ENCODE measurements at places on chromosomes 3 and 15.

- DNase-seq, result no peak
Measured at GRCh38 chr15:92960996-92961681, 61.0 kb downstream of the CHD2 start.

GRCh38 chr15:60982249-60982910 lies 246.7 kb downstream of the RORA start:
- no peak for DNase-seq

DNA sequence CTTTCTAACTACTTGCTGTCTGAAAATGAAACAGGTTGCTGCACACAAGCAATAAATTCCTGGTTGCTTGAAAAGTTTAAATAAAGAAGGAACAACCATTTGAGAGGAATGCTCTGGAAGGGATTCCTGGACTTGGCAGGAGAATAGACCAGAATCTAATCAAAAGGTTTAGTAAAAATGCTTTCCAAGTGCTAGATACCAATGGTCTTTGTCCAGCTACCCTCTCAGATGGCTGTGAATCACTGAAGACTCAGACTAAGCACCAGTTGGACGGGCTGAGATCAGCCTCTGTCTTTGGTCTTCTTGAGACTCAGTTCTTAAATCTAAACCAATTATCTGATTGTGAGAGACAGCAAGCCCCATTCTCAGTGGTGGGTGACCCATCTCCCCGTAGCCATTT lies 27.7 kb upstream of the LPP start:
- DNase-seq, result no peak

DNA sequence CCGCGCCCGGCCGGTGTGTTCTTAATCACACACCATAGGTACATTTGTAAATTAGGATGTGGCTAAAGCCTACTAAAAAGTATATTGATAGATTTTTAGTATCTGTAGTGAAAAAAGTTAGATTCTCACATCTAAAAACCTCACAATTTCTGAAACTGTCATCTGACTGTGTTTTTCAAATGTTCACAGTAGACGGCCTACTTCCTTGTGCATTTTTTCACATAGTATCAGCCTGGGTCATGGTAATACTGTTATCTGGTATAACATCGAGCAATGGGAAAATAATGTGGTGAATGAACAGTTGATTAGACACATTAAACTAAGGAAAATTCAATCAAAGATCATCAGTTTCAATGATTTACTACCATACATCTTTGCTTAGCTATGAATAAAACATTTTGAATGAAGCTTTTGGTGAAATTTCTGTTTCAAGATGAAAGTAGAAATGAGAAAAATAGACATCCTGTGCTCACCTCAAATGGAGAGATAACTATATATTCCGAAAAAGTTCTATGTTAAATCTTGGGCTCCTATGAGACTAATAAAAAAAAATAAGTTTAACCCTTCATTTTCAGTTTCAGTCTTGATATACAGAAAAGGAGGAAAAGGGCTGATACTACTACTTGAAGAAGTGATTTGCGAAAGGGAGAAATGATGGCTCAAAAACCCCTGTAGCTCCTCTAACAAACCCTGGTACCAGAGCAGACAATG lies 262.7 kb downstream of the ZBTB20 start:
- DNase-seq, result no peak

DNA sequence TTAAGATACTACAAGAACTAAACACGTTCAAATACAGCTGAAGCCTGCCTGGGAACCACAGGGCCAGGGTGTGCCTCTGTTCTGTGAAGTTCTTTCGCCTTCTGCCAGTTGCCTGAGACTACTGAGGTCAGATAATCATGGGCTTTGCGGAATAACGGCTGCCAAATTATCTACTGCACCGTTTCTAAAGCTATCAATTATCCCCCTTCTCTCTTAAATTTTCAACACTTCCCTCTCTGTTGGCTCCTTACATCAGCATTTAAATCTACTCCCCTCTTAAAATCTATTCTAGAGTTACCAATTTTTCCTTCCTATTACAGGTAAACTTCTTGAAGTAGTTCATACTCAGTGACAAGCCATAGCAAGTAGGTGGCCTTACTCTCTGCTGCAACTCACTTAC lies 6.2 kb upstream of the NEO1 start:
- no peak for DNase-seq

GRCh38 chr3:176937541-176937940 lies 259.7 kb downstream of the TBL1XR1 start:
- no peak for DNase-seq

- no peak for DNase-seq
Measured at GRCh38 chr3:64133987-64134386, 91.3 kb downstream of the PRICKLE2 start.

DNA sequence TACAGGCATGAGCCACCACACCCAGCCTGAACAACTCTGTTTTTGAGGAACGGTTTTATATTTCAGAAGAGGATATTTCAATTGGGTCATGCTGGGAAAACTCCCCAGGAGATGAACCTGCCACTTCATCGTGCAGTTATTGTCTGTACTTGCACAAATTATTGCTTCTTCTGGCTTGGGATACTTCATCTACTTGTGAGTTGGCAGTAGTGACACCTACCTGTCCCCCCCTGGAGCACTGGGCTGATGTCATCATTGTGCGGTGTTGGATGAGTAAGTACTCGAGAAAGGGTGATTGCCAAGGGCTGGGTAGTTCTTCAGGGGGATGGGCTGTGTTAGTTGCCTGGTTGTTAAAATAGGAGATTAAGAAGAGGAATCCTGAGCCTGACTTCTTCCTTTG lies 85.1 kb upstream of the SAMMSON start:
- DNase-seq, result no peak

GRCh38 chr3:170977949-170978745 lies 48.4 kb downstream of the SLC2A2 start:
- no peak for DNase-seq

DNA sequence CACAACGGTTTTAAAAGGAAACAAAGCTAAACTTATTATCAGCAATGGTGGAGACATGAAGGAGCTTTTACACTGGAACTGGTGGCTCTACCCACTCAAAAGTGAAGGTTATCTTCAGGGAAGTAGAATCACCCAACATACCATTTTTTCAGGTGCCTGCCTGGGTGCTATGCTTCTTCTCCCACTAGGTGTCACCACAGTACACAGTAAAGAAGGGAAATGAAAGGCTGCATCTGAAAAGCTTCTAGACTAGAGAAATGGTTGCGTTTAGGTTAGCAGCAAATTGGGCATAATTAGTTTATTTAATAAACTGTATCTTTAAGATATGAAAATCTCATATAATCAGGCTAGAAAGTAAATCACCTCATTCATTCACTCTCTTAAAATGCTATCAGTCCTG lies 47.0 kb upstream of the SELENOK start:
- DNase-seq, result peak; percentile 8

- no peak for DNase-seq
Measured at GRCh38 chr15:45689616-45690015, 54.8 kb downstream of the SQOR start.

DNA sequence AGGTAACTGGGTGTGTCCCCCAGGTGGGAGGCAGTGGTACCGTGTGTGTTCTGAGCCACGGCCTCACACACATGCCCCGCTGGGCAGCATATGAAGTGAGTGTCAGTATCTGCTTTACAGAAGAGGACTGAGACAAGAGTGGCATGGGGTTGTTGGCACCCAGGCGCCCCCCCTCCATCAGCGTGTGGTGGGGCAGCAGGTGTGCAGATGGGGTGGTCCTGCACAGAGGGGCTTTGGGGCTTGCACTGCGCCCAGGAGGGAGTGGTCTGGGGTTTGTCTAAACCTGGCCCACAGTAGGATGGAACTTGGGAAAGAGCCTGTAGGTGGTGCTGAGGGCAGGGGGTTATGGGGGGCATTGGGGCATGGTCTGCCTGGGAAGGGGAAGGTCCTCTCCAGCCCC lies 176.0 kb downstream of the APBA2 start:
- DNase-seq, result no peak

- DNase-seq, result no peak
Measured at GRCh38 chr15:66864871-66865281, 162.8 kb downstream of the SMAD6 start.

- DNase-seq, result no peak
Measured at GRCh38 chr15:80948651-80949292, 40.8 kb downstream of the MESD start.

DNA sequence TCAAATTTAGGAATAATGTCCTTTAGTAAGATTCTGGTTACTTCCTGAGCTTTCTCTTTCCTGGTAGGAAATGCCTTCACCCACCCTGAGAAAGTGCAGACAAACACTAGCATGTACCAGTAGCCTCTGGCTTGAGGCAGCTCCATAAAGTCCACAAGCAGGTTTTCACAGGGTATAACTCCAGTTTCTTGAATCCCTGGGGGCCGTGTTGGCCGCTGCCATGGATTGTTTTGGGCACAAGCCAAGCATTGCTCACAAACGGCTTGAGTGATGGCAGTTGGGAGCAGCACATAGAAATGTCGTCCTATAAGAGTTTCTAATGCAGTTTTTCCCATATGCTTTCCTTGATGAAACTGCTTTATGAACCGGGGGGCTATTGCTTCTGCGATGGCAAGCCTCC lies 164.1 kb downstream of the STXBP5L start:
- no peak for DNase-seq
